Right ventricle myocardium inferior (tissue), 1 donor: ENCODE measurements at places on chromosomes 16 and 17.

DNA sequence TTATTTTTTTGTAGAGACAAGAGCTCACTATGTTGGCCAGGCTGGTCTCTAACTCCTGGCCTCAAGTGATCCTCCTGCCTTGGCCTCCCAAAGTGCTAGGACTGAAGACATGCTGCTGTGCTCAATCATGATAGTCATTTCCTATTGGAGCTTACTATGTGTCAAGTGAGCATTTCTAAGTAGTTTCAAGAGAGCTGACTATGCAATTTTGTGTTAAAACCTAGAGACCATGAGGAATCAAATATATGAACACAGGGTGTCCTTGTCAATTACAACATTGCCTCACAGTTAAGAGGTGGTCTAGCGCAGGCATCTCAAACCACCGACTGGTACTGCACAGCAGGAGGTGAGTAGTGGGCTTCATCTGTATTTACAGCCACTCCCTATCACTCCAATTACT, 37.8 kb downstream of the MYH11 start:
- DNase-seq, result no peak

DNA sequence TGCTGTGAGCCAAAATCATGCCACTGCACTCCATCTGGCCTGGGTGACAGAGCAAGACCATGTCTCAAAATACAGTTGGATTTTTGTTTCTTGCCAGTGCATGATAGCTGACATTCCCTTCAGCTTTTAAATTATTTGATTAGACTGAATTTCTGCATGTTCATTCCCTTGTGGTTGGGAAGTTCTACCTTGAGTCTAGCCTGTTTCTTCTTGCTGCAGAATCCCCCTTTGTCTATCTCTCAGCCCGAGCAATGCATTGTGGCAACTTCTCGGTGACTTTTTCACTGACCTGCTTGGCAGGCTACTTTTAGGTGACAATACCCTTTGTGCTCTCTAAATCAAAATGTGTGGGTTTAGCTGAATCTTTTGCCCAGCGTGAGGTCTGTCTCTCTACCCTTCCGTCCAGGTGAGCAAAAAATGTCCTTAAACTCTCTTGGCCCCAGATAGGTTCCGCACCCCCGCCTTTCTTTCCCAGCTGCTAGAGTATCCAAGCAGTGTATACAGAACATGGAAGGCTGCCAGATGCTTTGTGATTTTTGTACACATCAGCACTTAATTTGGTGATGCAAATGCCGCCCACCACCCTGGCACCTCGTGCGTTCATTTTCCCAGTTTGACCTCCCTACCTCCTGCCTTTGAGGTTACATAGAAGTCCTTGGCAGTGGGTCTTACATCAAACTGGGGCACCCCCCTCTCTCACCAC, 130.2 kb downstream of the ABCC6 start:
- no peak for DNase-seq

DNA sequence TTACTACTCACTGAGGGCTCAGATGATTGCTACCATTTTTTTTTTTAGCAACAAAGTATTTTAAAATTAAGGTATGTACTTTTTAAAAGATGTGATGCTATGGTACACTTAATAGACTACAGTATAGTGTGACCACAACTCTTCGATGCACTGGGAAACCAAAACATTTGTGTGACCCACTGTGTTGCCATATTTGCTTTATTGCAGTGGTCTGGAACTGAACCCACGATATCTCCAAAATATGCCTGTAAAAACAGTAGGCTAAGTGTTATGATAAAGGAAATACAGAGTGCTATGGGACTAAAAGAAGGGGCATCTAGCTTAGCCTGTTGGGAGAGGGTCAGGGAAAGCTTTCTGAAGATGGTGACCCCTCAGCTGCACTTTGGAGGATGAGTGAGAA, 41.6 kb upstream of the HNF1B start:
- DNase-seq, result no peak

GRCh38 chr16:17302620-17303019, 168.1 kb downstream of the XYLT1 start:
- DNase-seq, result no peak

GRCh38 chr17:51456942-51457341, 196.6 kb downstream of the UTP18 start:
- no peak for DNase-seq
